ENCODE measurements at places on chromosomes 6 and 20.
A peak's percentile ranks its signal among the peaks of the same experiment; 100 is the strongest.

DNA sequence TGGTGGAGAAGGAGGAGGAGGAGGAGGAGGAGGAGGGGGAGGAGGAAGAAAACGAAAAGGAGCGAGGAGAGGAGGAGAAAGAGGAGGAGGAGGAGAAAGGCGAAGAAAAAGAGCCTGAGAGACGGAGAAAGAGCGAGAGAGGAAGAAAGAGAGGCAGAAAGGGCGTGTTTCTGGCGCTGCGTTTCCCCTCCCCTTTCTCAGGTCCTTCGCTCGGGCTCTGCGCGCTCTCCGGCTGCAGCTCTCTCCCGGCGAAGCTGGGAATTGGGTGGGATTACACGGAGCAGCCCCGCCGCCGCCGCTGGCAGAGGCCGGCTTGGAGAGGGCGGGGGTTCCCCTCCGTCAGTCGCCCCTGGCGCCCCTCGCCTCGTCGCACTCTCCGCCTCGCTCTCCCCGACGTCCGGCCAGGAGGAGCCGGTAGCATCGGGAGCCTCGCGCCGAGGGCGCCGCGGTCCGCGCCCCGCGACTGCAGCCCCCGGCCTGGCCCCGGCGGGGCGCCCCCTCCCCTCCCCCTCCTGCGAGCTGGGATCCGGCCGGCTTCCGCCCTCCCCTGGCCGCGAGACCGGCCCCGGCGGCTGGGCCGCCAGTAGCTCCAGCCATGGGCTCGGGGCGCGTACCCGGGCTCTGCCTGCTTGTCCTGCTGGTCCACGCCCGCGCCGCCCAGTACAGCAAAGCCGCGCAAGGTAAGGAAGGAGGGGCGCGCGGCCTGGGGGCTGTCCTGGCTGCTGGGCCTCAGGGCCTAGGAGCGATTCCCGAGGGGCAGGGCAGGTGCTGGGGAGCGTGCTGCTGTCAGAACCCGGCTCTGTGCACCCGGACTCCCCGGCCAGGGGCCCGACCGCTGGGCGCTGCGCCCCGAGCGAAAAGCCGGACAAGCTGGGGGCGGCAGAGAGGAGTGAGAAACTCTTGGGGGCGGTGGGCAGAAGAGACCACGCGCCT, at the start of gene SCUBE3:
TSS of gene SCUBE3 (plus strand) at position 133 of the 933 bp plus-strand sequence. CDS start at position 596, 463 bp downstream.
- ATAC-seq = peak; percentile 75

DNA sequence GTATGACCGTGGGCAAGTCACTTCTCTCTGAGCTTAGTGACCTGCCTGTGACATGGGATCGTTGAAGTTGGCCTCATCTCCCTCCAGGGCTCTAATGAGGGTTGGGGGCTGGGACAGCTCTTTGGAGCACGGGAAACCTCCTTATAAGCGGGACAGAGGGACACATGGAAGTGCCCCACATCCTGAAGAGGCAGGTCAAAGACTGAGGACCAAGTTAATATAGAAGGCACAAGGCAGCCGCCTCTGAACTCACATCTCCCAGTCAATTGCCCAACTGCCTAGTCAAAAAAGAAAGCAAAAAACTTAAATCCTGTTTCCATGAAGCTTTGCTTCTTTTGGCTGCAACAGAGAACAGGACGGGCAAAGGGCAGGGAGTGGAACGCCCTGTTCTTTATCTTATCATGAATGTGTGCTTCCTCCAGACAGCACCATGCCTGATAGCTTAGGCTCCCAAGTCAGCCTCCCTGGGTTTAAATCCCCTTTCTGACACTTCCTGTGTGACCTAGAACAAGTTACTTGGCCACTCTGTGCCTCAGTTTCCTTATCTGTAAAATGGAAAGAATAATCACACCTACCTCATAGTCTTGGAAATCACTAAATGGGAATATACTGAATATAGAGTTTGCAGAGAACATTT, 27.1 kb downstream of the LBP start:
- ATAC-seq = no peak

GRCh38 chr20:42530191-42530590, 659.5 kb downstream of the PTPRT start:
- ATAC-seq = no peak

GRCh38 chr20:50195524-50196120, 5.0 kb downstream of the CEBPB start:
- ATAC-seq = no peak

- ATAC-seq = peak; percentile 6
These were observed 46.6 kb upstream of the HIVEP1 start for GRCh38 chr6:11965499-11965898.

- ATAC-seq = no peak
These were observed 60.3 kb downstream of the RSPO3 start for GRCh38 chr6:127178746-127179145.

- no peak for ATAC-seq
These were observed 458.6 kb upstream of the JARID2 start for GRCh38 chr6:14787250-14787649.

GRCh38 chr6:6866656-6867403, 240.9 kb upstream of the RREB1 start:
- no peak for ATAC-seq

- no peak for ATAC-seq
These were observed 2.3 kb downstream of the PM20D2 start for GRCh38 chr6:89148016-89148750.

- ATAC-seq = no peak
These were observed 693.8 kb downstream of the KHDRBS2 start for GRCh38 chr6:61592238-61592637.

DNA sequence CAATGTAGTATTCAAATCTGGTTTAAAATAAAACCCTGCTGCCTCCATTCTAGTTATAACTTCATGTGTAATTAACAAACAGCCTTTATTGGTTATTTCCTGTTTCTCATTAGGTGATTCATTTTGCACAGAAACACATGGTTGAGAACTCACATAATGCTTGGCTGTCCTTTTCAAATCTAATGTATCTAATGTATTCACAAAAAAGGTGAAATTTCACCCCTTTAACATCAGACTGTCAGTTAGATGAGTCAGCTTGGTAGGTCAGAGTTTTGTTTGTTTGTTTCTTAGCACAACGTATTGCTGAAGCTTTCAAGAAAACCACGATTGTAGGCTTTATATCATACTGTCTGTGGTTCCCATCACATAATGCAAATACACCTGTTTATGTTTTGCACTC, 78.7 kb upstream of the TMEM30A start:
- ATAC-seq = no peak

- ATAC-seq = peak; percentile 79
These were observed 199.4 kb upstream of the ZNF184 start for GRCh38 chr6:27672113-27672799.

DNA sequence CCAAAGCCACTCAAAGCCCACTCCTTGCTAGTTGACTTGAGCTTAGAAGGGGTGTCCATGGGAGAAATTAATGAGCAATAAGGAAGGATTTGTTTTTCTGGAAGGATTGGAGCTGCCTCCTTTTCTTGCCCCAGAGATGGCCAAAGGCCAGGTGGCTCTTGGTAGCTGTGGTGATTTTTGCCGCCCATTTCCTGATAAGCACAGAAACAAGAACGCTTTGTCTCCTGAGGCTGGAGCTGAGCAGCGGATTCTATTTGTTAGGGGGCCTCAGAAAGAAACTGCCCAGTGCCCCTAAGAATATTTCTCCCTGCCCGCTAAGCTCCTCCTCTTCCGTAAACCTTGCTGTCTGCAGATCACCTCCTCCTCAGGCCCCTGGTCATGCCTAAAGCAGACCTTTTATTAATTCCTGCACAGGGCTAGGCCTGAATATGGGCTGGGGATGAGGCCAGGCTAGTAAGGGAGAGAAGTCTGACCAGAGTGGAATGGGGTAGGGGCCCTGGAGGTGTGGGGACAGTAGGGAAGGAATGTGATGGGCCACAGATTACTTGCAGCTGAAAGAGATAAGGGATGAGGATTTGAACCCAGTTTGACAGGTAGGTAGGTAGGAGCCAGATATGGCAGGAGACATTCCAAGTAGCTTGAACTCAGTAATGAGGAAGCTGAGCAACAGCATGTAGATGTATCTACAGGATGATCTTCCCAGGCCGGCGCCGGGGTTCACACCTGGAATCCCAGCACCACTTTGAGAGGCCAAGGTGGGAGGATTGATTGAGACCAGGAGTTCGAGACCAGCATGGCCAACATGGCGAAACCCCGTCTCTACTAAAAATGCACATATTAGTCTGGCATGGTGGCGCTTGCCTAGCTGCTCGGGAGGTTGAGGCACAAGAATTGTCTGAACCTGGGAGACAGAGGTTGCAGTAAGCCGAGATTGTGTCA, 71.2 kb upstream of the NAA20 start:
- ATAC-seq = no peak

All from motor neuron (in vitro differentiated cells).